ENCODE measurements at places on chromosomes 3 and 15.

- DNase-seq: no peak
Measured at GRCh38 chr3:55329849-55330248, 157.3 kb downstream of the WNT5A start.

GRCh38 chr3:185317674-185318073 lies 45.3 kb upstream of the MAP3K13 start:
- DNase-seq: no peak

- no peak for DNase-seq
Measured at GRCh38 chr3:13303410-13303809, 116.7 kb downstream of the NUP210 start.

GRCh38 chr15:67415181-67415580 lies 105.8 kb upstream of the C15orf61 start:
- no peak for DNase-seq

- no peak for DNase-seq
Measured at GRCh38 chr3:157051055-157051454, 108.9 kb downstream of the CCNL1 start.

DNA sequence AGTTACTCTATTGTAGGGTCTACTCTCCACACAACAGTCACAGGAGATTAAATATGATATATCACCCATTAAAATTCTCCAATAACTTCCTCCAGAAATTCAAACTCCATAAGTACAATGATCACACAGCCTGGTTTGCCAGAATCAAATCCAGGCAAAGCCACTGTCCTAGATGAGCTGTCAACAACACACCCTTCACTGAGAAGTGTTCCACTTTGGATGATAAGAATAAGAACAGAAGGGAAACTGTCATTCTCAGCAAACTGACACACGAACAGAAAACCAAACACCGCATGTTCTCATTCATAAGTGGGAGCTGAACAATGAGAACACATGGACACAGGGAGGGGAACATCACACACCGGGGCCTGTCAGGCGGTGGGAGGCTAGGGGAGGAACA lies 41.4 kb upstream of the KBTBD8 start:
- DNase-seq: no peak

GRCh38 chr3:12750223-12750622 lies 8.8 kb downstream of the TMEM40 start:
- DNase-seq: no peak

DNA sequence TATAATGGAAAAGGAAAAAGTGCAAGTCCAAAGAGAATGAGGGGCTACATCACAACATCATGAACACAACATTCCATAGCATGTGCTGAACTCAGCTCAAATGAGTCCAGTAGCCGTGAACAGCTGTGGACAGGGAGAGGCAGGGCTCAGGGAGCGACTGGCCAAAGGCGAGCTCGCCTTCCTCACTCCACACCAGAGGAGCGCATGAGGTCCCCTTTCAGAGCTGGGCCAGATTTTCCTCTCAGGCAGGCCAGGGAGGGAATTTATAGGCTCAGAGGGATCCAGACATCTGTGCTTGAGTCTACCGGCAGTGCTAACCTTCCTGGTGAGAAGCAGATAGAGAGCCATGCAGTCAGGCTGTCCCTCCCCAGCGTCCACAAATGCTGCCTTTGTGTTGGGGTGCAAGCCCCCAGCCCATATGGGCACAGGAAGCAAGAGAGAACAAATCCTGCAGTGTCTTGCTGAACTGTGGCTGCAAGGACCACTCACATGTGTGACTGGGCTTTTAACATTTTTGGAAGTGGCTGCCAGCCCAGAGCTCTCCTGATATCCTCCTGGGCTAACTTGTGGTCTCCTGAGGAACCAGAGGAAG lies 32.5 kb downstream of the ARHGEF3 start:
- no peak for DNase-seq

DNA sequence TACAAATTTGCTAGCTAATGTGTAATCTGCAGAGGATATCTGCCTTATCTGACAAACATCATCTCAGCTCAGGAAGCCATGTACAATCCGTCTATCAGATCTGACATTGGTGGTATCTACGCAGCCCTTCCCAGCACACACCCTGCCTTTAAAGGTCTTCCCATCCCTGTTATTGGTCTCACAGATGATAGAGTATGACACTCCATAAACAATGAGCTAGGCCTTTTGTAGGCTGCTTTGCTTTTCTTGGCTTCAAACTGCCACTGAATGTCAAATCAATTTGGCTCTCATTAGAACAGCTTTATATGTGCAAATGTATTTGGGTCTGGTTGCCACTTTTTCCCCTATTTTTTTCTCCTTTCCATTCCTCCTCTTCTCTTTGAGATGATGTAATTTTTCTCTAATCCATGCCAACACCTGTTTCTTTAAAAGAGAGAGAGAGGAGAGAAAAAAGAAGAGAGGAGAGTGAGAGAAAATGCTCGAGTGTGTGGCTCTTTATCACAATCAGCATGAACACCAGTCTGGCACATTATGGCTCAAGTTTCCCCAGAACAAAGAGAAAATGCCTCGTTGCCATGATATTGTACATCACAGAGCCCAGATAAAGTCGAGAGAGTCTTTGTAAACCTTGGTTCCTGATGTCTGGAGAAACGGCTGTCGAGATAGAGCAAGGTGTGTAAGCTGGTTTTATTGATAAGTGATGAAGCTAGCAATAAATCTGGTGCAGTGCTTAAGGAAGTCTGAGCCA lies 80.8 kb upstream of the DPH6 start:
- no peak for DNase-seq

DNA sequence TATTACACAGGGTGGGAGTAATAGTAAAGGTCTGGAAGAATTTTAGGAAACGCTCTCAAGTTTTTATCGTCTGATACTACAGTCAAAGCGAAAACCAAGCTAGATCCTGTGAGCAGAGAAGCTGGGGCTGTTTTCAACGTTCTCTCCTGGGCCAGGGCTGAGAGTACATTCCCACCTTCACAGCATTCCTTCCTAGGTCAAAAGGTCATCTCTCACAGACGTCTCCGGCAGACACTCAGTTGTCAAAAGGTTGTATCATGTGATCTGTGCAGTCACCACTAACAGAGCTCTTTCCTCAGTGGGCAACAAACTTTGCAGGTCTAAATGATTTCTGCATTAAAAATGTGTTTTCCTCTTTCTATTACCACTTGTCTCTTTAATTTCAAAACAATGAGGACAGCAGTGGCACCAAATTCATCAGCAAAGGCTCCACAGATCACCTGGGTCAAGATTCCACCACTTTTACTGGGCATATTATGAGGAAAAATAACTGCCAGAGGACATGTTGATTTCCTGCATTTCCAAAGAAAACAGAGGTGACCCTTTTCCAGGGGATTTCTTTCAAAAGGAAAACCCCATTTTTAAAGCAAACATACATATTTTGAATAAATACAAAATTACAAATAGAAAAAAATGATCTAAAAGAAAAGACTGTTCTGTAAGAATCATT lies 41.9 kb downstream of the MEIS2 start:
- DNase-seq: no peak

GRCh38 chr15:38745626-38746025 lies 181.0 kb upstream of the RASGRP1 start:
- DNase-seq: no peak

DNA sequence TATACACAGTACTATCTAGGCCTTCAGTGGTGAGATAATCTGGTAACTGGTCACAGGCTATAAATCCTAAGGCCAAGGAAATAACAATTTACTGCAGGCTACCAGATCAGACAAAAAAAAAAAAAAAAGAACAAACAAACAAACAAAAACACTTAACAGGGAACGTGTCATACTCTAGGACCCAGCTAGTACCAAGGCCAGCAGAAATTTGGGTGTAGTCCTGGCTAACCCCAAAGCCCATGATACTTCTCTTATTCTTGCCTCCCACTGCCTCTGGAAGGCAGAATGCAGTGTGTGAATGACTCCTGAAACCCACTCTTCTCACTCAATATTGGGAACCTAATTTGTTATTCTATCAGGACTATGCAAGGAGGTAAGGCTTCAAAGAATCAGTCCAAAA lies 53.7 kb upstream of the ST3GAL6 start:
- DNase-seq: no peak

- DNase-seq: no peak
Measured at GRCh38 chr15:101723171-101723873, 951 bp downstream of the TARS3 start.

DNA sequence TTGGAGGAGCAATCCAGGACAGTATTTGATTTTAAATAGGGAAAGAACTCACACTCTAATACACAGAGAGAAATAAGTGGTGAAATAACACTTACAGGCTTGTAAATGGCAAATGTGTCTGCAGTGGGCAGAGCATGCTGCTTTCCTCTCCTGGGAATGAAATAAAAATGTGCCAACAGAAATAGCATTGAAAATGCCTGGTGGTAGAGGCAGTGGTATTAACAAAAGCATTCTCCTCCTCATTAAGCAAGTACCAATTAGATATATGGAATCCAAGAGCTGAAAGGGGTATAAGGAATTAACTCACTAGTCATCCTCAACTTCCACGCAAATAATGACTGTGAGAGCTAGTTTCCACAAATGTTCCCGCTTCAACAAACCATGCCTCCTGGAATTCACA lies 364.1 kb upstream of the KCNMB2 start:
- DNase-seq: no peak

DNA sequence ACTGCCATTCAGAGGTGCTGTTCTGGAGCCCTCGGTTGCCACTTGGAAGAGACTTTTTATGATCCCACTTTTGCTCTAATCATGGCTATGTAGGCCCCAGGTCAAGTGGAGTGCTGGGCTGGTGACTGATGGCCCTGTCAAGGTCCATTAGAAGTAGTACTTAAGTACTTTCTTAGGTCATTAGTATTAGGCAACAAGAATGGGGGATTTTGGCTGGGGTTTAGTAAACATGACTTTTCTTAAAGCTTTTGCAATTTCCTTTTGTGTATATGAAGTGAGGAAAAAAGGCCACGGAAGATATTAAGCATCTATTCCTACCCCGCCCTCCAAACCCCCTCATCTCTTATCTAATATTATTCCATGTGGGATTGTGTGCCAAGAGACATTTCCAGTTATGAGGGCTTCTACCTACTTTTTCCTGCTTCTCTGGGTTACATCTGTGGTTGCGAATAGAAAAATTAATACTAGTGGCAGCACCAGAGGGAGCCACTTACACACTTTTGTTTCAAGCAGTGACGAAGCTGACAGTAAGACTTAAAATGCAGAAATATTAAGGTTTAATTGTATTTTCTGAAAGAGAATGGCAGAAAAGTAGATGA lies 13.9 kb downstream of the NLGN1 start:
- no peak for DNase-seq

GRCh38 chr3:48596676-48597407 lies 1.7 kb upstream of the COL7A1 start:
- DNase-seq: no peak

DNA sequence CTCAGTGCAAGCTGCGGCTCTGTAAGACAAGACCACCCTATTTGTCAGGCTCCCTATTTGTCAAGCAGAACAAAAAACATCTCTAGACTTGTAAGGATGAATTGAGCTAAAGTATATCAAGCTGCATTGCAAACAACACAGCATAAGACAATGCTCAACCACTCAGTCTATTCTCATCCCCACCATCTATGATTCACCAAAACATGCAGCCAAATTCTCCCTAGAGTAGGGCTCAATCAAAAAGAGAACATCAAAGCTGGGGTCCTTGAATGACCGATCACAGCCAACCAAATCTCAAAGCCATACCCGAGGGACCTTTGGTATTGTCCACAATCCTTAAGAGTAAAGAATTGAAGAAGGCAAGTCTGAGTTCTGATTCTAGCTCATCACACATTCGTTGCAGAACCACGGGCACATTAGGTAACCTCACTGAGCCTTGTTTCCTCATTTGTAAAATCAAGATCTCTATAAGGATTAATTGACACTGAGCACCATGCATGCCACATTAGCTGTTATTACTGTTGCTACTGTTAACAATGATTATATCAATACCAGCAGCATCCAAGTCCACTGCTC lies 31.2 kb downstream of the RFTN1 start:
- DNase-seq: no peak

- no peak for DNase-seq
Measured at GRCh38 chr3:15791525-15791924, 6.3 kb downstream of the ANKRD28 start.

DNA sequence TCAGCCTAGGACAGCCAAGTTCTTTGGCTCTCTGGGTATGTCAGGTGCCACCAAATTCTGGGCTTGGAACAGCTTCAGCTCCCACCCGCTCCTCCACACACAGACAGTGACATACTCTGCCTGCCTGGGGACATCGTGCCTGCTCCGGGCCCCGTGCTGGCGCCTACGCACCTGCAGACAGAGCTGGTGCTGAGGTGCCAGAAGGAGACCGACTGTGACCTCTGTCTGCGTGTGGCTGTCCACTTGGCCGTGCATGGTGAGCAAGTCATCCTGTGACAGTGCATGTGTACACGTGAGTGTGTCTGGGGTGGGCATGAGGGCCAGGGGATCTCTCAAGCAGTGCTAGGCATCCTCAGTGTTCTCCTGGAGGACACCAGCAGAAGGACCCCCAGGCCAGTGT lies 922 bp downstream of the IL17RC start:
- DNase-seq: no peak

- DNase-seq: no peak
Measured at GRCh38 chr3:102068327-102068726, 219.0 kb downstream of the NFKBIZ start.

- no peak for DNase-seq
Measured at GRCh38 chr15:82986442-82986780, 401 bp downstream of the RAMAC start.

GRCh38 chr3:33236005-33236404 lies 17.4 kb upstream of the SUSD5 start:
- no peak for DNase-seq

DNA sequence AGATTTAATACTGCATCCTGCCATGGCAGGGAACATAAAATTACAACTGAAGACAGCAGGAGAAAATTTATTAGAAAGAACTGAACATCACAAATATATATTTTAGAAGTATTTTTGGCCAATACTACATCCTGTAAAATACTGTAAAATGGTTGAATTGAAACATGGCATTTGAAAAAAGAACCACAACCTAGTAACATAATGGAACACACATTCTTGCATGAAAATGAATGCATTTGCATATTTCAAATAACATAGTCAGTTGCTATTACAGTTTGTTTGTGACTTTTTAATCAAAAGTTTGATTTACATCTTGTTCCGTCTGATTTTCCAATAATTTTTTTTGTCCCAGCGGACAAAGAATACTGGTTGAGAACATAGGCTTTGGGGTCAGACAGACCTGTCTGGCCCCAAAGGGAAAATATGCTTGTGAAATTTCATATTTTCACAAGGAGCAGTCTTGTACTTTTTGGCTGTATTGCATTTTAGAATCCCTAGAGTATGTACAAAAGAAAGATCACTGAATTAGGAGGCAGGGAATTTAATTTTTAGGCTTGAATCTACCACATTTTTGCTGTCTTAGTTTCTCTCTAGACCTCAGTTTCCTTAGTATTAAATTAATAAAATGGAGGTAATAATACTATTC lies 268.8 kb downstream of the ADAMTSL3 start:
- no peak for DNase-seq
